Fibroblast of upper back skin (primary cell): ENCODE measurements at places on chromosomes 1 and 21.

- peak; percentile 1 for DNase-seq
Measured at GRCh38 chr1:189434461-189434860, 1043.2 kb downstream of the BRINP3 start.

DNA sequence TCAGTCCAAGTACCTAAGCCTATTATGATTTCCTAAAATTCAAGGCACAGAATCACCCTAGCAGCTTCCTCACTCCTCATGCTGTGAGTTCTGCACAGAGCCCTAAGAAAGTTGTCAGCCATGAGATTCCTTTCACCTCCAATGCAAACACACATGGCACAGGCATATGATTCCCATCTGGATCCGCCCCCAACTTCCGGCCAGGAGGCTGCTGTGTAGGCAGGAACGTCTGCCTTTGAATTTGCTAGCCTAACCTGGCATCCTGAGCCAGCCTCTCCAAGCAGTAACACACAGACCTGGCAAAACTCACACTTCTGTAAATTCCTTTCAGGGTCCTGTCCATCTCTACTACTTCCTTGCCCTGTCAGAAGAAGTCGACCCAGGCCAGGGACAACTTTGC is 521.1 kb upstream of the BEND5 start:
- DNase-seq = no peak

DNA sequence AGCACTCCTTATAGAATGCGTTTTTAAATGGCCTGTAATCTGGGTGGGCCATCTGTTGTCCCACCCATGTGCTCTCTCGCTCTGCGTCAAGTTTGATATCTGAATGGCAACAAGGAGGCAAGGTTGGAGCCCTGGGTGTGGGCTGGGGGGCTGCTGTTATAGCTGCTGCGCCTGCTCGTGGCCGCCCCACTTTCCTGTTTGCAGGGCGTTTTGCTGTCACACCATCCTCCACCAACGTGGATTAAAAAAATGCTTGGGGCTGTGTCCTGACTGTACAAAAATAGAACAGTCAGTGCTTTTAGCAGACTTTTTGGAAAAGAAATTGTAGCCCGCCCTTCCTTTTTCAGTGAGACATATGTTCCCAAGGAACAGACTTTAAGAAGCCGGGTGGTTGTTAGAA is 25.4 kb downstream of the UMODL1 start:
- DNase-seq = no peak

DNA sequence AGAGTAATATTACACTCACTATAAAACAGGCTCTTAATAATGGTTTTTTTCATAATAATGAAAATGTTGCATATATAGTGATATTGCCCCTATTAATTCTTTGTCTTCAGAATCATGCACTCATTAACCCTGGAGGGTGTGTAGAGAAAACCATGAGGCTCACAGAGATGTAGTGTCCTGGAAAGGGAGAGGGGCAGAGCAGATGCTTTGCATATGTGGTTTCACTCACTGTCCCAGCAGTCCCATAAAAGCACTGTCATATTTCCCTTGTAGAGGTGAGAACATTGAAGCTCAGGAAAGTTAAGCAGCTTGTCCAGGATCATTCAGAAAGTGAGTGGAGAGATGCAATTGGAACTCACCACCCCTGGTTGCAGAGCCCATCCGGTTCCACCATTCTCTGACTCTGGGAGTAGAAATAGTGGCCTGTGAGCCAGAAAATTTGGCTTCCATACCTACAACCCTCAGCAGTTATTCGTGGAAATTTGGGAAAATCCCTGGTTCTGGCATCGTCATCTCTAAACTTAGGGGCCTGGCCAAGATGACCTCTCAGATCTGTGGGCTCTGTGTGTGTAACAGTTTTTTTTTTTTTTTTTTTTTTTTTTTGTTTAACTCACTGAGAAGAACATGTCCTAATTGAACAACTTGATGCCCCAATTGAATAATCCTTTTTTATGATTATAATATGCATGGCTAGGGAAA is 86.4 kb downstream of the RGL1 start:
- DNase-seq = no peak

GRCh38 chr1:156308078-156308477 is 9.0 kb upstream of the VHLL start:
- no peak for DNase-seq

GRCh38 chr1:222654849-222655248 is 37.0 kb downstream of the MIA3 start:
- DNase-seq = no peak

- DNase-seq = peak; percentile 64
Measured at GRCh38 chr1:8902765-8903164, 24.3 kb upstream of the ENO1 start.

DNA sequence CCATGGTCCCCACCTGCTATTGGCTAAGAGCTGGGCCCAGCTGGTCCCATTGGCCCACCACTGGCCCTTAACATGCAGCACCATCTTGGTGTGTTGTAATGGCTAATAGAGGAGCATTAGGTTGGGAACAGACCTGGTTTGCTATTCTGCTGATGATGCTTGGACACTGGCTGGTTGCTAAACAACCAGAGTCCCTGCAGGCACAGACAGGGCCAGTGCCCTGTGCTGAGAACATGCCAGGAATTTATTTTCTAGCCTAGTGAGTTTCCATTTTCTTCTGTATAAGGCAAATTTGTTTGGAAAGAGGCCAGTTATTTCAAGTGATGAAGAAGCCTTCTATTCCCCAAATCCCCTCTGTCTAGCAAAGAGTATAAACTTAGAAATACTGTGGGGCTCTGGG is 42.9 kb upstream of the TDRD10 start:
- no peak for DNase-seq

DNA sequence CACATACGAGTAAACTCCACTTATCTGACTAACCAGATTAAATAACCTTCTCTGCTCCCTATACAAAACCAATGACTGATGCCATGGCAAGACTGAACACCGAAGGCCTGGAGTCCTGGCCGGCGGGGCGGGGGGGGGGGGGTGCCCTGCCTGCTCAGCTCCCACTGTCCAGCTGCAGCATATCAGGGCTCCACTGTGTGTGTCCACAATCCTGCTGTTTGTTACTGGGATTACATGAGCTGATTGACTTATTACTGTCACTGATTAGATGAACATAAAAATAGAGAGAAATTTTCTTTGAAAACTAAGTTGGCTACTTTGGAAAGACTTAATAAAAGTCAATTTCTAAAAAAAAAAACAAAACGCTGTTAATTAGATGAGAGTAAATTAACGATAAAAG is 24.9 kb downstream of the TMEM63A start:
- DNase-seq = no peak
